ENCODE measurements at places on chromosomes 6 and 20.

DNA sequence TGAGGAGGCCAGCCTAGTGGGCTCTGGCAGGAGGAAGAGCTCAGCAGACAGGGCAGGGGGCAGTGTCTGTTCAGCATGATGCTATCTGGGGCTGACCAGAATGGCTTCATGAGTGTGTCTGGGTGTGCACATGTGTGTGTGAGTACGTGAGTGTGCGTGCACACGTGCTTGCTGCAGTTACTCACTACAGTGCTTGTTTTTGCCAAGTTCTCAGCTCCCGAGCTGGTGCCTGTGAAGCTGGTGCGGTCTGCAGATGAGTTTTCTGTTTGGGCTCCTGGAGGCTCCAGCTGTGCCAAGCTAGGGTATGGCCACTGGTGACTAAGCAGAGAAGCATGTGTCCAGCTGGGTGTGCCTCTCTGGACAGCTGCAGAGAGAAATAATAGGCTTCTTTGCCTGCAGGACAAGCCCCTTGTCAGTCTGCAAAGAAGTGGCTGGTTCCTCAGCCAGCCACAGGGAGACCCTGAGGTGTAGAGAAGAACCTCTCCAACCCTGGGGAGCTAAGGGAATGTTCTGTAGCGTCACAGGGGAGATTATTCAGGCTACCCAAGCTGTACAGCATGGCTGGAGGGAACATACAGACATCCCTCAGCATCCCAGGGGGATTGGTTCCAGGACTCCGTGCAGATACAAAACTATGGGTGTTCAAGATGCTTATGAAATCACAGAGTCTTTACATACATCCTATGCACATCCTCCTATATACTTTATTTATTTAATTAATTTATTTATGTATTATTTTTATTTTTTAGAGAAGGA lies 40.2 kb upstream of the FAM50B start:
- DNase-seq: no peak

DNA sequence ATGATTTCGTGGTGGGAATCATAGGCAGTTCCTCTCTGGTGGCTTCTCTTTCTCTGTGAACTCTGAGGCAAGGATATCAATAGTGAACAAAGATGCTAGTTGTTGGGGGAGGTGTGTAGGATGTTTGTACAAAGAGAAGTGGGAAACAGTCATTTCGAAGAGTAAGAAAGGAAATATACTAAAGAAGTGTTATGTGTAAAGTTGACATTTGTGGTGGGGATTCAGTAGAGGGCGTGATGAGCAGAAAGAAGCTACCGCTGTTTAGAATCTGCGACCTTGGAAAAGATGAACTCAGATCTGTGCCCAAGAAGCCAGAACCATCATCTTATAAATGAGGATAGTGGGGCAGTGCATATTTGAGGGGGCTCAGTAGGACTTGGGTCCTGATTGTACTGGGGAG lies 11.4 kb downstream of the SLC35F1 start:
- DNase-seq: no peak

GRCh38 chr6:68654134-68654533 lies 19.1 kb downstream of the ADGRB3 start:
- DNase-seq: no peak

DNA sequence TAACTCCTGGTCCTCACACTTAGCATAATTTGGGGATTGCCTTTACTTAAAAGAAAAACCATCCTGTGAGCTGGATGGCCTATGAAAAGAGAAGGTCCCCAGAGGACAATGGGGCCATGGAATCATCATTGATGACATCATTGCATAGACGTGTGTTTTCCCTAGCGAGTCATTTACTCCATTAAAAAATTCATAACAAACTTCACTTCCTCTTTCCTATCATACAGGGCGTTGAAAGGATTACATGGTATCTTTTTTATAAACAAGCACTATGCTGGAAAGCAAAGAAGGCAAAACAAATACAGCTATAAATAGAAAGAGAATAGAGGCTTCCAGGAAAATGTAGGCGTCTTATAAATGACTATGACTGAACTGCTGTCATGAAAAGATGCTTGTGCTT lies 11.3 kb upstream of the COL12A1 start:
- no peak for DNase-seq

DNA sequence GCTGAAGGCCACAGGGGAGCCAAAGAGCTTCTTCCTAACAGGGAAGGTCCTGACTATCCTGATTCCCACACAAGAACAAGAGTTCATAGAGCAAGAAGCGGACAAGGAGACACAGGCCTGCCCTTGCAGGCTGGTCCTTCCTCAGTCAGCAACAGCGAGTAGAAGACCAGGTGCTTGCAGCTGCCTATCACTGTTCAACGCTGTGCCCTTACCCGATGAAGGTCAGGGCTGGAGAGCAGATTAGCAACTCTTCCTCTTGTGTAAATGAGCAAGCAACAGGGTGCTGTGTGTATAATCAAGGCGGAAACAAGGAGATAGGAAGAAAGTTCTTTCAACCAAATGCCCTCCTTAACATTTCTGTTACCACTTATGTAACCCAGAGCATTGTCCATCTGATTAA lies 115.3 kb upstream of the SPACA1 start:
- DNase-seq: no peak

- DNase-seq: no peak
Observed at GRCh38 chr6:111307275-111307858, 175.7 kb downstream of the REV3L start.

DNA sequence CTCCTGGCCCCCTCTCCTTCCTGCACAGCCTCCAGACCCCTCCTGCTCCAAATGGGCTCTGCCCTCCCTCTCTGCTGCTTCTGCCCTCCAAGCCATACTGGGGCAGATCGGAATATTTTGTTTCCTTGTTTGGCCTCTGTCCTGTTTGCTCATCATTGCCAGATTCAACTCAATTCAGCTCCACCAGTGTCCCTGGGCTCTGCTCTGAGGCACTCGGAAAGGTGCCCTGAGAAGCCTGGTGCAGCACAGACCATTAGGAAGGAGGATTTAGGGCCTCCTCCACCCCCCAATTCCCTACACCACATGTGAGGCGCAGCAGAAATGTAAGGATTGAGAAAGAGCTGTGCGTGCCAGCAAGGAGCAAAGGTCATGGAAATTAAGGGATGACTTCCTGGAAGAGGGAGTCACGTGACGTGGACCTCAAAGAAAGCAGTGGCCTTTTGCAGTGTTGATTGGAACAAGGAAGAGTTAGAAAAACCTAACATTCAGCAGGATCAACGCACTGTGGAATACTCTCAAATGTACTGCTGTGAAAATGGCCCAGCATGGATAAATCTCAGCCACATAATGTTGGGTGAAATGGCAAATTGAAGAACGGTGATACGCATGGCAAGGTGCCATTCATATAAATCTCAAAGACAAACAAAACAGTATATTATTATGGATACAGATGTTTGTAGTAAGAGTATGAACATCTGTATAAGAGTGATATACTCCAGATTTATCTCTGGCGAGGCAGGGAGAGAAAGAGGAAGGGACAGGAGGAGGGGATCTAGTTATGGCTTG lies 229.5 kb upstream of the RNF24 start:
- DNase-seq: no peak

DNA sequence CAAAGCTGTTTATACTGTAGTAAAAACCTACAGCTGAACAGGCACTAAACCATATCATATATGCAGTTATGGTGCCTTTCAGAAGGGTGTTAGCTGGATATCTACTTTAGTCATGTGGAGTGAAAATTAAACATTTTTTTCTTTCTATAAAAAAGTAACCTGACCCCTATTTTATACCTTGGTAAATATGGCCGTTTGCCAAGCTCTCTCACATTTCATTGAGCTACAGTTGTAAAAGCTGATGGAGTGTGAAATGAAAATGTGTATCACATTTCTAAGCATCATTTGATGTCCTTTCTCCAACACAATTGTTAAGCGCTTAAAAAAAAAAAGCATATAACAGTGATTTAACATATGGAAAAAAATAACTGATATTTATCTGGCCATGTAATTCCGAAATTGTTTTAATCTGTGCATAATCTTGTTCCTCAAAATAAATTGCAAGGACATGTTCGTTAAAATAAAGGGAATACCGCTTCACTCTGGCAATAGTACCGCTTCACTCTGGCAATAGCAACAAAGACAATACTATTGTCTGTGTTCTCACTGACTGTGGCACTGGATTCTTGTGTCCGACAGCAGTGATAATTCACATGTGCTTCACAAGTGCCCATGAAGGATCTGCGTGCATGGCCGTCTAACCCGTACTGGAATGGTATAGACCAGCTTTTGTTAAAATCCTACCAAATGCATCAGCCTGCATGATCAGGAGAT lies 391.8 kb upstream of the SOX4 start:
- DNase-seq: no peak

DNA sequence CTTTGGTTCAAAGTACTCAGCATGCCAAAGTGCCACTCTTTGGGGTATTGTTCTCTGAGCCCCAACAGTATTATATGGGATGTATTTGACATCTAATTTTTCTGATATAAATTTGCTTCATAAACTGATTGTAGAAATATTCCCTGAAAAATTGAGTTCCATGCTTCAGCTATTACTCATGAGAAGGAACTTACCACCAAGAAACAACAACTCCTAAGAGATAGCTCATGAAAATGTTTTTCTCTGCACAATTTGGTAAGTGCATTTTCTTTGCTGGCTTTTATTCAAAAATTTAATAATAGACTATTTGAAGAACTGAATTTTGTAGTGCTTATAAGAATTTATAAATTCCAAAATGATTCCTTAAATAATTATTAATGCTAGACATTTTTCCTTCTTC lies 12.8 kb upstream of the TPD52L1 start:
- DNase-seq: no peak

DNA sequence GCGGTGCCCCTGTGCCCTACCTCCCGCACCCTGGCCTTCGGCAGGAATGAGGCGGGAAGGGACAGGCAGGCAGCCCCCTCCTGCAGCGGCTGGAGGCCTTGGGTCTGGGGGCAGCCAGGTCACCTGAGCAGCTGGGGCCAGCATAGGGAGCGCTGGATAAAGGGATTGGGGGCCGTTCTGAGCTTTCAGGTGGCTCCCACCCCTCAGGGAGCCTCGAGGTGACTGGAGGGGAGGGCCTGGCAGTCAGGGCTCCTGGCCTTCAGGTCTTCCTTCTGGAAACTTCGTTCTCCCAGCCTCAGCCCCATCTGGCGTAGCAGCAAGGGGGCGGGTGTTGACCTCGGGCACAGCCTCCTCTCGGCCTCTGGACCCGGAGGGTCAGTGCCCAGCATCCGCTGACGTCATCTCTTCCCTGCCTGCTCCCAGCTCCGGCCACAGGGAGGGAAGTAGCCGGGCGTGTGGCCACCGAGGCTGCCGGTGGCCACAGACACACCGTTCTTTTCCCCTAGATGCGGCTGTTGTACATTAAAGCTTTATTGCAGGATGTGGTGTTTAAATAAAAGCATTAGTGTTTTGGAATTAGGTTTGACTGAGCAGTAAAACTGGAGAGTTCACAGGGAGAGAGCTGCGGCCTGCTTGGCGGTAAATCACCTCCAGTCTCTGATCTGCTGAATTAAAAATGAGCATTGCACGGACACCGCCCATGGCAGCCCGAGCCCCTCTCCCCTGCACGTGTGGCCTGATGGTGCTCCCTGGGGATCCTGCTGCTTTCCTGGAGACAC lies 80.0 kb upstream of the GATA5 start:
- no peak for DNase-seq

DNA sequence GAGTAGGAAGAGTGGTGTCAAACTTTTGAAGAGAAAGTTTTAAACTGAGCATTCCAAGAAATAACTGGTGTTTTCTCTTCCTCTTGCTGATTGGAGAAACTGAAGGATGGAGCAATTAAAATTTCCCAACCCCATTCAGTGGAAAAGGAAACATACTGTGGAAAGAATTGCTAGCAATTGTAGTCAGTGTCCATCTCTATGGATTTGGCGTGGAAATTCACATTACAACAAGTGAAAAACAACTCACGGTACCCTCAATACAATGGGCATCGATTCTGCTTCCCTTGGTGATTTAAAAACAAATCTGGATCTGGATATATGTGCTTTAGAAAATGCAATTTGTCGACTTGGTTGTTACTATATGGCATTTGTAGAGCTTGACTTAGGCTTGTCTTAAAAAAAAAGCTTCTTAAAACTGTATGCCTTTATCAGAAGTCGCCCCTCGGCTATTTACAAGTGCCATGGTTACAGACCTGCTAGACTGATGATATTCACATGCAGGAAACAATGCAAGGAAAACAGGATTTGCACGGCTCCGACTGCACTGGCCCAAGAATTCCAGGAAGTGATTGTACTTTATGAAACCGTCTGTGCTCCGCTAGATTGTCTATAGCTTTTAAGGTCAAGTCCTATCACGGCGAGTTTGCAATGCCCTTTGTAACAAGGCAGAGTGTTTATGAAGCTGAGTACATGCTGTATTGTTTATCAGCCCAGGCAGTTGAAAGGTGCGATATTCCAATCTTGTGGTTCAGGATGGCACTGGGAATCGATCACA lies 131.7 kb upstream of the PHACTR1 start:
- DNase-seq: no peak

- no peak for DNase-seq
Observed at GRCh38 chr6:74606582-74607071, 599.2 kb downstream of the COL12A1 start.

DNA sequence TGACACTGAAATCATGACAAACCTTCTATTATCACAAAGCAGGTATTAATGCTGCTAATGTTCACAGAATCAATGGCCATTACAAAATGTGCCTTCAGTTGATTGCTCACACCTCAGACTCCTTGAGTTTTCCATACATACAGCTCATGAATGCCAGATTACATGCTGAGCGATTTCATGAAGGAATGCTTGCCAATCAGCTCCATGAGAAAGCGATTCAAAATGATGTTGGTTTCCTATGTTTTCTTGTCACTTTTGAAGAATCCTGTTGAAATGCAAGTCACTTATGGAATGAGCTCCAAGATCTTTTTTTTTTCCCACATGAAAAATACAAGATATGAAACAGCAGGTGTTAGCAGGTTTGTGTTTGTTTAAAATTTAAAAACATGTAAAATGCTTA lies 71.4 kb upstream of the SHLD1 start:
- DNase-seq: no peak

GRCh38 chr6:170523256-170524171 lies 29.6 kb downstream of the PSMB1 start:
- no peak for DNase-seq

DNA sequence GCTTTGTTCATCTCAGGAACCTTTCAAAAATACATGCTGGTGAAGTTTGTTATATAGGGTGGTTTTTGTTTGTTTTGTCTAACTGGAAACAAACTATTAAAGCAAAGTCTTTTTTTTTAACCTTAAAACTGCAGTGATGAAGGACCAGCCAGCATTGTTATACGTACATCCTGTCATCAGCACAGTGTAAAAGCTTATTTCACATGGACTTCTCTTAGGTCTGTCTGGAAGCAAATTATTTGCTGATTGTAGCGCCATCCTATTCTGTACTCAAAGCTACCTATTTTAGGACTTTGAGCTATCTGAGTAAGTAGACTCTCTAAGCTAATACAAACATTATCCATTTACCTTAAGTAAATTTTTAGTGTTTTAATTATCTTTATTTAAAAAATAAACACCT lies 61.7 kb downstream of the SNX9 start:
- no peak for DNase-seq

GRCh38 chr6:165895421-165896165 lies 232.6 kb upstream of the PDE10A start:
- DNase-seq: no peak

DNA sequence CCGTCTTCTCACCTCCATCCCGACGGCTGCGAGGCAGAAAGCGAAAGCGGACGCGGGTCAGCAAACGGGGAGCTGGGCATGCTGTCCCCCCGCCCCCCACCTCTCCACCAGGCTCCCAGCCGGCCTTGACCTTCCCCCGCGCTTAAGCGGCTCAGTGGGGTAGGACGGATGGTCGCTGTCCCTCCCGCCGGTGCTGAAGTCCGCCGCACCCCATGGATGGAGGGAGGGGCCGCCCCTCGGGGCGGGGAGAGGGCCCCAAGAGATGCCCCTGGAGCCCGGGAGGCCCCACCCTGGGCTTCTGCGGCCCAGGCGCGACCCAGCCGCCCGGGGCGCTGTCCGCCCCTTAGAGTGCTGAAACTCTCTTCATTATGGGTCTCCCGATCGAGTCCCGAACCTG lies at the start of gene KCNB1:
Gene KCNB1, minus strand, starts transcription at position 48 of the 397 bp plus-strand sequence. CDS start 188 bp downstream, outside the sequence.
- DNase-seq: no peak

All from Jurkat, Clone E6-1 (cell line).